Fibroblast of villous mesenchyme (primary cell): ENCODE measurements at places on chromosomes 6 and 20. TPM values are rescaled to one million over a fixed set of nuclear protein-coding genes. Genes with fewer than 3 reads are reported as not detected.

Gene CFAP206
- 0.86 TPM in 1 of 2 replicates, not detected in the other for total RNA-seq

Gene PPP1R14C
- total RNA-seq: not detected in 2 replicates

Gene IBTK
- total RNA-seq: 62.5 and 83.3 TPM in 2 replicates

Gene NOX3
- not detected in 2 replicates for total RNA-seq

Gene SH3BGRL2
- 2.6 TPM in 2 replicates for total RNA-seq

Gene TMC2
- not detected in 2 replicates for total RNA-seq

Gene TAAR6
- total RNA-seq: not detected in 2 replicates

Gene MAFB
- 0.43 and 0.64 TPM in 2 replicates for total RNA-seq

Gene SEMG1
- not detected in 2 replicates for total RNA-seq

Gene DAAM2
- total RNA-seq: 13.8 and 16.1 TPM in 2 replicates

Gene EEF1A2
- under 0.01 and 0.43 TPM in 2 replicates for total RNA-seq

Gene LHFPL5
- total RNA-seq: not detected in 2 replicates

Gene TRDN
- not detected in 2 replicates for total RNA-seq
